ENCODE measurements at places on chromosomes 16 and 17.

DNA sequence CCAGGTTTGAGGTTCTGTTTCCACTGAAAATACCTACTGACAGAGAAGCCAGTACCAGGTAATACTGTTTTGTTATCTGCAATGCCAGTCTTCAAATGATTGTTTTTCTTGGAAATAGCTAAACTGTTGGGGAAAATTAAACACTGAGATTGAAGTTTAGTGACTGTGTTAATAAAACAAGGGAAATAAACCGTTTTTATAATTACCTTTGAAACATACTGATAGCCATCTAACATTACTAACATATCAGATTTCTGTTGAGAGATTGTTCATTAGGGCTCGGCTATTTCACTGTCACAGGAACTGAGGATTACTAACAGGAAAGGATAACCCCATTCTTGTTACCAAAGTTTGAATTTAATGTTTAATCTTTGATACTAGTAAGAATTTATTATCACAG is 42.1 kb downstream of the CYB5B start:
- DNase-seq: no peak

DNA sequence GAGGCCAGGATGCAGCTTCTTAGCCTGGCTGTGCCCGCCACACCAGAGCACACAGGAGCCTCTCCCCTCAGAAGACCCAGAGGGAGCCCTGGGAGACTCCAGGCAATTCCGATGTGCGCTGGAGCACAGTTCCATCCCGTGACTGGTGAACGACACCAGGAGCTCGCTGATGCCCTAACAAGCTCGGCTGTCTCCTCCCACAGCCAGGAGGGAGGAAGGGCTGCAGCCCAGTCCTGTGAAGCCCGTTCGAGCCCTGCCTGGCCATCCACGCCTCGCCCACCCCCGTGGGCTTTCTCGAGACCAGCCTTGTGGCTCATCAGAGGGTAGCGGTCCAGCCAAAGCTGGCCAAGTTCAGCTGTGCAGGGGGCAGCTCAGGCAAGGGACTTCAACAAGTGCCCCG is 21.8 kb upstream of the RASD1 start:
- DNase-seq: no peak

GRCh38 chr17:5598457-5598856 is 14.1 kb upstream of the NLRP1 start:
- no peak for DNase-seq

GRCh38 chr16:4957720-4958509 is at the start of gene SEC14L5:
Gene SEC14L5 (plus strand): TSS chr16:4958330. CDS start chr16:4959324, 994 bp downstream.
- DNase-seq: peak; percentile 92

GRCh38 chr17:29195465-29196081 is 15.4 kb upstream of the MYO18A start:
- DNase-seq: no peak

All from NCI-H748 treated with DMSO at 0.1 percent for 48 hours (cell line).